ENCODE measurements at places on chromosomes 4 and X. TPM values are rescaled to one million over a fixed set of nuclear protein-coding genes. Genes with fewer than 3 reads are reported as not detected.

Gene RAB9B
- total RNA-seq: 15.2 TPM

Gene GAGE12F
- not detected for total RNA-seq

- H3K4me3 ChIP-seq: no peak overlapping the region
- no peak for DNase-seq
- peaks cover 15% of the 10 kb centered on the region for H3K4me1 ChIP-seq
Measured at GRCh38 chr4:83261307-83261706, 23.3 kb downstream of the COQ2 start.

DNA sequence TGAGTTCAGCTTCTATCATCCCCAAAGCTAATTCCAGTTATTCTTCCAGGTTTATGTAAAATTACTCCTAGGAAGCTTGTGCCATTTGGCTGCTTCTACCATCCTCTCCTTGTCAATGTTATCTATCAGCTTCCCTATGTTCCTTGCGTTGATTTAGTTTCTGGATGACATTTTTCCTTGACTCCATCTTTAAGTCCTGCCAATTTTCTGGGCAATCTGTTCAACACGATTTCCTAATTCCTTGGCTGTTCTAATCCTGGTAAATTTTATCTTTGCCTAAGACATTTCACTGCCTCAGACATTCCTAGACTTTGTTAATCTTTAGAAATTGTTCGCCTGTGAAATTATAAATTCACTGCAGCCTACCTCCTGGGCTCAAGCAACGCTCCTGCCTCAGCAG is 125.1 kb downstream of the PDS5A start:
- no peaks in the 10 kb centered on the region for H3K27me3 ChIP-seq
- H3K4me3 ChIP-seq: no peak overlapping the region
- no peak for DNase-seq
- H3K36me3 ChIP-seq: peaks cover 3% of the 10 kb centered on the region

GRCh38 chr4:158125310-158125709 is 47.5 kb downstream of the GASK1B start:
- no peaks in the 10 kb centered on the region for H3K36me3 ChIP-seq
- H3K4me3 ChIP-seq: no peak overlapping the region
- no peaks in the 10 kb centered on the region for H3K4me1 ChIP-seq
- H3K27me3 ChIP-seq: no peaks in the 10 kb centered on the region

DNA sequence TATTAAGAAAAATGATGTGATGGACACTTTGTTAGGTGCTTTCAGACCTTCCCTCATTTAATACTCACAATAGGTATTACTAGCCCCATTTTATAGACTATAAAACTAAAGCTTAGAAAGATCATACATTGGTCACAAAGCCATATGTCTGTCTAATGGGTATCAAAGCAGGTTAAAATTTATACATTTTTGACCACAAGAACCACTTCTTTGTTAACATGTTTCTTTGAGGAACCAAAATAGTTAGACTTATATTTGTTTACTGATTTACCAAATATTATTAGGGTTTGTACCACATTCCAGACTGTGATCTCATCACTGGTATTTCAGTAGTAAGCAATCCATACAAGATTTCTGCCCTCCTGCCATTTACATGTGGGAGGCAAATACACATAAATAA is 363.3 kb downstream of the NAF1 start:
- H3K27me3 ChIP-seq: no peaks in the 10 kb centered on the region
- H3K27ac ChIP-seq: no peak overlapping the region
- no peak for DNase-seq
- H3K36me3 ChIP-seq: no peaks in the 10 kb centered on the region
- no peaks in the 10 kb centered on the region for H3K4me1 ChIP-seq
- H3K4me3 ChIP-seq: no peak overlapping the region

DNA sequence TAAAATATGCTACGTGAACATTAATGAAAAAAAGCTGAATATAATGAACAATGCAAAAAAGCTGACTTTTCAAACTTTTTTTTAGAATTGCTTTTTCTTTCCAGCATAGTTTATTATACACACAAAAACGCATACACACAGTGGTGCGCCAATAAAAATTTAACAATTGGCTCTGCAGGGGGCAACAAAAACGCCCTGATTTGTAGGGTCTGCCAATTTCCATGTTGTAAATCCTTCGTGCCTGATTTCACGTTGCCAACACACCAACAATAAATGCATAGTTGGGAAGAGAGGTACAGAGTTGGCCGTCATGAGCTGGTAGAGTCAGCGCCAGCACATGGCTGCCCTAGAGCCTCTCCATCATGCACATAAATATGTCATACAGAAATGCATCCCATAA is 333.1 kb downstream of the MAPK10 start:
- no peaks in the 10 kb centered on the region for H3K4me1 ChIP-seq
- H3K4me3 ChIP-seq: no peak overlapping the region
- no peak overlapping the region for H3K27ac ChIP-seq
- no peaks in the 10 kb centered on the region for H3K36me3 ChIP-seq

DNA sequence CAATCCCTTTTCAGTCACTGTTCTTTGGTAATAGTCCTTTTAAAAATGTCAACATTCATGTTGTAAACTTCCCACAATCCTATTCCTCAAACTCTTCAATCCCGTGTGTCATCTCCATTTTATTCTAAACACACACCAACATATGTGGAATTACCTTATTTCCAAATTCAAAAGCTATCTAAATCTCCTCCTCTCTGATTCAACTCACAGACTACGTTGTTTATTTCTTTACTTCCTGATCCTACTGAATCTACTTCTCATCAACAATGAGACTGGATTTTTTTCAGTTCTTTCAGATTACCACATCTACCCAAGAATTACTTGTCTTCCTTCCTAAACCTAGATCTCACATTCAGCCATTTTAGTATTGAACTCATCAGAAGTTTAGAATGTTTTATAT is 188.2 kb downstream of the GABRB1 start:
- H3K4me3 ChIP-seq: no peak overlapping the region
- DNase-seq: no peak
- no peaks in the 10 kb centered on the region for H3K4me1 ChIP-seq
- no peaks in the 10 kb centered on the region for H3K27me3 ChIP-seq

GRCh38 chr4:45663003-45663402 is 460.9 kb downstream of the GABRG1 start:
- no peaks in the 10 kb centered on the region for H3K4me1 ChIP-seq
- H3K4me3 ChIP-seq: no peak overlapping the region
- no peaks in the 10 kb centered on the region for H3K36me3 ChIP-seq
- H3K27me3 ChIP-seq: no peaks in the 10 kb centered on the region
